ENCODE measurements at places on chromosomes 16 and 17.
A peak's percentile ranks its signal among the peaks of the same experiment; 100 is the strongest.

GRCh38 chr17:75487351-75488070, 27.8 kb downstream of the CASKIN2 start:
- DNase-seq = peak; percentile 43

DNA sequence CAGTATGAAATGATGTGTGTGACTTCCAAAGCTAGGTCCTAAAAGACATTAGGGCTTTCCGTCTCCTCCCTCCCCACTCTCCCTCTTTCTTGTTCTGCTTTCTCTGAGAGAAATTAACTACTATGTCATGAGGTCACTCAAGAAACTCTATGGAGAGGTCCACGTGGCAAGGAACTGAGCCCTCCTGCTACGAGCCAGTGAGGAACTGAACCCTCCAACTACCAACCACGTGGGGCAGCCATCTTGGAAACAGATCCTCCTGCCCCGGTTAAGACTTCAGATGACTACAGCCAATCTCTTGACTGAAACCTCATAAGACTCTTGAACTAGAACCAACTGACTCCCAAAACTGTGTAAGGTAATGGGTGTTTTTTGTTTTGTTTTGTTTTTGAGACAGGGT, 4.2 kb upstream of the ALOX15 start:
- no peak for DNase-seq

- DNase-seq = peak; percentile 92
Observed at GRCh38 chr17:16584273-16584995, 15.4 kb upstream of the ZNF287 start.

- no peak for DNase-seq
Observed at GRCh38 chr16:4245077-4245791, 3.4 kb upstream of the SRL start.

- peak; percentile 63 for DNase-seq
Observed at GRCh38 chr16:785563-786535, 2.3 kb downstream of the RPUSD1 start.

- no peak for DNase-seq
Observed at GRCh38 chr17:78525511-78526160, 51.6 kb downstream of the DNAH17 start.

DNA sequence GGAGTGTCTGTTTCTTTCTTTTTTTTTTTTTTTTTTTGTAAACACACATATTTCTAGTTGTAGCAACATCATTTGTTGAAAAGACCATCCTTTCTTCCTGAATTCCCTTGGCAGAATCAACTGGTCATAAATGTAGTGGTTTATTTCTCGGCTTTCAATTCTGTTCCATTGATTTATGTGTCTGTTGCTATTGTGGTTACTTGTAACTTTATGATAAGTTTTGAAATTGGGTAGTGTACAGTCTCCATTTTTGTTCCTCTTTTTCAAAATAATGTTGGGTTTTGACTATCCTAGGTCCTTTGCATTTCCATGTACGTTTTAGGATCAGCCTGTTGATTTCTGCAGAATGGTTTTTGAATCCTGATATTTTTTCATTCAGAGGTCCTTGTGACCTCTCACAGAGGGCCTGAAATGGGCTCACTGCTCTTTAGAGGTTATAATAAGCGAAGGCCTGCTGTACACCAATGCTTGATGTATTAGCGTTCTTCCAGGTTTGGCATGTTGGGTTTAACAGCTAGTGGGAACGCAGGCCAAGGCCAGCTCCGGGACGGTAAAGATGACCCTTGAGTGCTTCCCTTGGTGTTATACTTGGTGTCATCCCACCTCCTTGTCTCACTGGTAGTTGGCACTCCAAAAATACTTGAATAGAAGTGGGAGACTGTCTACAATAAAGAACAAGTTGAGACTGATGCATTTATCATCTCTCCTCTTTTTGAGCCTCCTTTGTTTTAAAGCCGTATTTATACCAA, 43.8 kb downstream of the ZNRF1 start:
- no peak for DNase-seq

- DNase-seq = no peak
Observed at GRCh38 chr17:49447628-49448302, 33.1 kb upstream of the PHB1 start.

GRCh38 chr17:12667299-12667958, 1.7 kb downstream of the MYOCD start:
- no peak for DNase-seq

DNA sequence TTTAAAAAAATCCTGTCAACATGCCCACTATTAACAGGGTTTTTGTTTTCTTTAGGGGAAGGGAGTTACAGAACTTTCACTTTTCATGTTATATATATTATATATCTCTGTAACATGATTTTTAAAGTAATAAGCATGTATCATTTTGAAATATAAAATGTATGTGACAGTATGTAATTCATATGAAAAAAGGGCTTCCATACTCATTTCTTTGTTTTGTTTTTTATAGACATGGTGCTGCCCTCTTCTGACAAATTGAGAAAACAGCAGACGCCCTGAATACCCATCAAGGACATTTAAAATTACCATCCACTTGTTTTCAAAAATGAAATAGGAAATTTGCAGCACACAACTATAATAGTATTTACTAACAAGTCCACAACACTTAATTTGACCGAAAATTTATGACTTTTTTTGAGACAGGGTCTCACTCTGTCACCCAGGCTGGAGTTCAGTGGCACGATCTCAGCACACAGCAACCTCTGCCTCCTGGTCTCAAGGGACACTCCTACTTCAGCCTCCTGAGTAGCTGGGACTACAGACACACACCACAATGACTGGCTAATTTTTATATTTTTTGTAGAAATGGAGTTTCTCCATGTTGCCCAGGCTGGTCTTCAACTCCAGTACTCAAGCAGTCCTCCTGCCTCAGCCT, 30.4 kb downstream of the CFDP1 start:
- DNase-seq = peak; percentile 12

DNA sequence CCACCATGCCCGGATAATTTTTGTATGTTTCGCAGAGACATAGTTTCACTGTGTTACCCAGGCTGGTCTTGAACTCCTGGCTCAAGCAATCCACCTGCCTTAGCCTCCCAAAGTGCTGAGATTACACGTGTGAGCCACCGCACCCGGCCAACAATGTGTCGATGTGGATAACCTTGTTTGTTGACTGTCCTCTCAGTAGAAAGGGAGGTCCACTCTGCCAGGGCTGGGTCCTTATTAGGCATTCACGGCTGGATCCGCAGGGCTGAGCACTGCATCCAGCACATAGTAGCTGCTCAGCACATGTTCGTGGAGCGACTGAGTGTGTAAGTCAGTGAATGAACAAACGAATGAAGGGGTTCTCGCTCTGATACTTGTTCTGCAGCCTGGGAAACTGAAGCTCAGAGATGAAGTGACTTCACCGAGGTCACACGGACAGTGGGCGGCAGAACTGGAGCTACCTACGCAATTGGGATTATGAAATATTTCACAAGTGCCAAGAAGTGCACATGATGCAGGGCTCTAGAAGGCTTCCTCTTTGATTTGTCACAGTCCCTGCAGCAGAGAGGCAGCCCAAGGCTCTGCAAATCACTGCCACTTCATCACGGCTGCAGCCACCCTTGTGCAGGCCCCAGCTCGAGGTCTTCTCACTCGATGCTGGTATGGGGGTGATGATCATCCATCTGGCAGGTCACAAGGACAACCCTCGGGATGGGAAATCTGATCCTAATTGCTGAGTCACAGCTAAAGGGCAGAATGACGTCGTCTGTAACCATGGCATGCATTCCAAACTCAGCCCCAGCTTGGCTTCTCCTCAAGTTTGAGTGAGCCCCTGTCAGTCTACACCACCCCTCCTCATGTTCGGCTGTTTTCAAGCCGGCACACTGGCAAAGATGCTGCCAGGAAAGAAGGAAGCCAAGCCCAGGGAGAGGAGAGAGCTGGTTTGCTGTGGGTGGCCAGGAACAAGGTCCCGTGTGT, 28.0 kb upstream of the SNN start:
- DNase-seq = no peak

- DNase-seq = no peak
Observed at GRCh38 chr16:83903751-83904150, 4.8 kb downstream of the MLYCD start.

- DNase-seq = no peak
Observed at GRCh38 chr17:79595921-79596320, 14.9 kb downstream of the RBFOX3 start.

DNA sequence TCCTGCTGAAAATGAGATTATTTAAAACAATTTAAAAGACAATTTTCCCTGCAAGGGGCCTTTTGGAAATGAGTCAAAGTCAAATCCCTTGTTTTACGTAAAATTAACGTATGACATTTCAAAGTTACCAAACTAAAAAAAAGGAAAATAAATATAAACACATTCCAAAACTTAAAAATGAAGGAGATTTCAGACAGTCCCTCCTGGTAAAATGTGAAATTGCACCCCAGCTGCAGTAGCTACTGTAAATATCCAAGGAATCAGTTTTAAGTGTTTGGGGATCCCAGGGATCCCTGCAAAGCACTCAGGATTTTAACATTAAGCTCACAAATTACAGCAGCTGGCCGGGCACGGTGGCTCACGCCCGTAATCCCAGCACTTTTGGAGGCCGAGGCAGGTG, 63.3 kb downstream of the NXN start:
- no peak for DNase-seq

DNA sequence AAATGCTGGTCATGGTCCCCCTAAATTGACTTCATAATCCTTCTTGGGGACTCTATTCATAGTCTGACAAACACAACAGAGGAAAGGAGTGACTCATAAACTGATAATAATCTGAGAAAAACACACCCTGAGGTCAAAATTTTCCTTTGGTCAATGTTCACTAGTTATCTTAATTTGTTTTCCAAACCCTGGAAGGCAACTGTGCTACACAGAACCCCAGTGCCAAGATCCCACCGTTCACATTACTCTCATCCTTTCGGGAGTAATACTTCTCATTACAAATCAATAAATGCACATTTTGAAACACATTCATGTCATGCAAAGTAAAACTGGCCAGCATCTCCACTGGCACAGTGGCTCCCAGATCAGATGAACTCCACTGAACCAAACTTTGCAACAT, 23.2 kb downstream of the COIL start:
- DNase-seq = no peak

- DNase-seq = no peak
Observed at GRCh38 chr16:8458481-8459046, 131.7 kb downstream of the TMEM114 start.

DNA sequence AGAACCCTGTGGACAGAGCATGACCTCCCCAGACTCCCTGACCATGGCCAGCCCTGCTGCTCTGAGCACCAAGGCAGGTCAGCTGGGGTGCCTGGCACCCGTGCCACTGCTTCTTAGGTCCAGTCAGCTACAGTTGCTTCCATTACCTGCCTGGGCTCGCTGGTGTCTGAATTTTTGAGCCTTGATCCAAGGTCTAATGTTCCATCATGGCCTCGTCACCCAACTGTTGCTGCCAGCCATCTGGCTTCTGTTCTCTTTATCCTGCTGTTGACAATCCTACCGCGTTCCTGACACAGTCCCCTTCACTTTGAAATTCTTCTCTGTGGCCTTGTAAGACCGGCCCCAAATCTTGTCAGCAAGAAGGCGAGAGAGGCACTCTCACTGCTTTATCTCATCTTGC, 16.7 kb downstream of the GLYR1 start:
- DNase-seq = no peak

DNA sequence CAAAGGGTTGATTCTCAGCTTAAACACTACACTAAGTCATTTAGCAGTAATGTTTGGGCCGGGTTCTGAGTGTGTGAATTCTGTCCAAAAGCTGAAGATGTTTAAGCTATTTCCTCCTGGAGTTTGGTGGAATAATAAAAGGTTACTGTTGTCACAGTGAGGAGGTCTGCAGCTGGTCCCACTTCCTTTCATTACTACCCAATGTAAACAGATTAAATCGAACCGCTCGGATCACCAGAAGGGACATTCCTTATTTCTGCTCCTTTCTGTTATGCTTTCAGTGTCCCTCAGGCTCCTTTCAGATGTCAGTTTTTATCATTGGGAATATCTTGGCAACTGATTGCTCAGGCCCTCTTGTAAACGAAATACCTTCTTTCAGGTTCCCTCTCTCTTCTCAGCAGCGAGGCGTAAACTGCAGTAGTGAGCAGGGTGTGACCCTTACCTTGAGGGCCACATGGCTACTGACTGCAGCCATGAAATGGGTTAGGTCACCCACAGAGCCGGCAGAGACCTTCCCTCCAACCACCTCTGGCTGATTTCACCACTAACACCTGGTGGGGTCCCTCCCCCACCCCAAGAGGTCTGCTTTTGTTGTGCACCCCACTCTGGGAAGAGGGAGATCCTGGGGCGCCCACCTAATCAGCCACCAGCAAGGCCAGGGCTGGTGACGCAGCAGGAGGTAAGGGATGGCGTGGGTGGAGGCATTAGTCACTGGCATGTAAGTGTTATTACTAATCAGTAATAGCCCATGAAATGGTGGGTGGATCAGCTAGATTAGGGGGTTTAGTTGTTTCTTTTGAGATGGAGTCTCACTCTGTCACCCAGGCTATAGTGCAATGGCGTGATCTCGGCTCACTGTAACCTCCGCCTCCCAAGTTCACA, 117.6 kb downstream of the VPS53 start:
- no peak for DNase-seq

GRCh38 chr16:65579050-65579449, 457.2 kb upstream of the CDH11 start:
- no peak for DNase-seq

DNA sequence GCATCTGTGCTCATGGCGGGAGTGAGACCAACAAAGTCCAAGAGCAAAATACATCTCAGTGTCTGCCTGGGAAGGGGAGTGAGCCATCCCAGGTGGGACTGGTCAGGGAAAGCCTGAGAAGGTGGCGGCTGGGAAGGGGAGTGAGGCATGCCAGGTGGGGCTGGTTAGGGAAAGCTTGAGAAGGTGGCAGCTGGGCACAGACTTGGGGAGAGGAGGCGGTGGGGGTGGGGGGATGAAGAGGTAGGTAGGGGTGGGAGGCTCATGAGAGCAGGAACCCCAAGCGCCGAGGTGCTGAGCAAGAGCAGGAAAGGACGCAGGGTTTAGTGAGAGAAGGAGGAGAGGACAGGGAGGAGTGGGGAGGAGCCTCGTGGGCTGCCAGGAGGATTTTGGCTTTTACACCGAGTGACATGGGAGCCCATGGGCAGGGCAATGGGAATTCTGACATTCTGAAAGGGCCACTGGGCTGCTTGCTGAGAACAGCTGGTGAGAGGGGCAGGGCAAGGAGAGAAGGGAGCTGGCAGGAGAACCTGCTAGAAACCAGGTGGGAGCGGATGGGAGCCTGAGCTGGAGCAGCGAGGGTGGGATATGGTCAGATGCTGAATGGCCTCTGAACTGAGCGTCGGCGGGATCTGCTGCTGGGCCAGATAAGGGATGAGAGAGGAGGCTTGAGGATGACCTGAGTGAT, 256.1 kb upstream of the RPL38 start:
- no peak for DNase-seq

GRCh38 chr16:65936096-65936495, 430.4 kb upstream of the CDH5 start:
- no peak for DNase-seq

GRCh38 chr17:56203430-56203829, 50.2 kb downstream of the ANKFN1 start:
- DNase-seq = no peak

DNA sequence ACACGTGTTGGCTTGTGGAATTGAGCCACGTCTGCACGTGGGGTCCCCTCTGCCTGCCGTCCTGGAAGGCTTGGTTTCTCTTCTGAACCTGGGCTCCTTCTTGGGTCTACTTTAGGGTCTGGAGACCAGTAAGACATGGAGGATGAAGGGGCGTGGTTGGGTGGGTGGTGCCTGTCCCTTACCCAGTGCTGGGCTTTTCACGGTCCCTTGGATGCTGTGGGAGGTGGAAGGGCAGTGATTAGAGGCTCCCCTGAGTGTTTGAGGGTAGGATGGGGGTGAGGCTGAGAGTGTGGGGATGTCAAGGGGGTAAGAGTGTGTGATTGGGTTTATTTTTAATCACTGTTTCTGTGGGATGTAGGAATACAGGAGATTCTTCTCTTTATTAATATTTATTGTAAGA, 38.3 kb downstream of the MGAT5B start:
- no peak for DNase-seq
